Activated CD4-positive, alpha-beta memory T cell treated with anti-CD3 and anti-CD28 coated beads for 36 hours (primary cell): ENCODE measurements at places on chromosomes 1 and 21.

GRCh38 chr21:33886321-33886720 is 29.3 kb downstream of the ATP5PO start:
- no peak for DNase-seq

DNA sequence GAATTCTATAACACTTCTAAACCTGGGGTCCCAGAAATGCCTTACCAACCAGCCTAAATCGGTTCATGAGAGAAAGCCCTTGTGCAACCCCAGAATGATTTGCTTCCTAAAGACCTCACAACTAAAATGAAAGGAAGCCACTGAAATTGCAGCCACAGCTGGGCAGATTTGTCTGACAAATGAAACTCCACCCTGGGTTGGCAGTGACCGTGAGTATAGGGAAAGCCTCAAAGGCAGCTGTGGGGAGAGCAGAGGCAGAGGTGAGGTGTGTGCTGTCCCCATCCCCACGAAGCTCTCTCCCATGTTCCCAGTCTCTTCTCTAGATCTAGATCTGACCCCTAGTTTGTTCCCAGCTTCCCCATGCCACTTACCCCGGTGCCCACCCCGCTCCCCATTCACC is 23.1 kb downstream of the RHBDL2 start:
- no peak for DNase-seq

DNA sequence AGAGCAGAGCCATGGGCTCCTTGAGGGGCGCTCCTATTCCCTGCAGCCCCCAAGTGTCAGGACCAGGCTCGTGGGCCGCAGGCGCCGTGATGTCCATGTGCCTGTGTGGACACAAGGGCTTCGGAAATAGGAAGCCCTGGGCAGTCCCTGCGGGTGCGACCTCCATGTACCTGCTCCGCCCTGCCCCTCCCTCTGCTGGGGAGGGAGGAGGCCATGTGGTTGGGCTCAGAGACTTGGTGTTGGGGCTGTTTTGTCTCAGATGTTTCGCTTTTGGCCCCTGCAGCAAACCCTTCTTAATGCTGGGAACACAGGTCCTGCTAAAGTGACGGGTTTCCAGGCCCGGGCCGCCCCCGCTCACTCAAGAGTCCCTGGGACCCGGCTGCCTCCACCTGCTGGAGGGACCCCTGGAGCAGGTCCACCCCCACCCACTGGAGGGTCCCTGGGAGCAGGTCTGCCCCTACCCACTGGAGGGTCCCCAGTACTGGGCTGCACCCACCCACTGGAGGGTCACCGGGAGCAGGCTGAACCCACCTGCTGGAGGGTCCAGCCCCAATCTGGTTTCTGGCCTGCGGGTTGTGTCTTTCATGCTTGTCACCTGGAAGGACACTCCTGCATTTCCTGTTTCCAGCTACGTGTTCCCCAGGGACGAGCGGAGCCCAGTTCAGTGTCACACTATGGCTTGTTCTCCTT is 156.5 kb downstream of the PEX14 start:
- no peak for DNase-seq

DNA sequence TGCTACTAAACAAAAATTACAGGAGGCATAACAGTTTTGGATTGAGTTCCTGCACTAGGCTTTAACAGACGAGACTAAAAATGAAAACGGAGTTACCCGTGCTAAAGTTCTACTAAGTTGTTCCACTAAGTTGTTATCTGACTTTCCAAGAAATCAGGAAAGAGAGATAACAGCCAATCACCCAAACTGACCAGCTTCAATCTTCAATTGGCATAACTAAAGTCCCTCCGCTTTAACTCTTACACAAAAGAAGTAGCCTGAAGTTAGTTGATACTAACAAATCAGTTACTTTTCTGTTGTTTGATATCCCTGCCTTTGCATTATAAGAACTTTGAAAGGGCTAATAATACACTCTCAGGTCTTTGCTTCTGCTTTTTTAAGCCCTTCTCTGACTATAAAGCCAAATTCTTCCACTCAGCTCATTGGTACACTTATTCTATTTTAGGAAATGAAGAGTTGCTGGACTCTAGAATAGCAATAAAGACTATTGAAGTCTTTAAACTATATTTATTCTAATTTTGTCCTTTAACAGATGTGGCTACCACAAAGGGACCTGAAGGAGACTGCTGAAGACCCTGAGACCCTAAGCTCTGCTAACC is 61.3 kb downstream of the TESK2 start:
- DNase-seq: no peak

DNA sequence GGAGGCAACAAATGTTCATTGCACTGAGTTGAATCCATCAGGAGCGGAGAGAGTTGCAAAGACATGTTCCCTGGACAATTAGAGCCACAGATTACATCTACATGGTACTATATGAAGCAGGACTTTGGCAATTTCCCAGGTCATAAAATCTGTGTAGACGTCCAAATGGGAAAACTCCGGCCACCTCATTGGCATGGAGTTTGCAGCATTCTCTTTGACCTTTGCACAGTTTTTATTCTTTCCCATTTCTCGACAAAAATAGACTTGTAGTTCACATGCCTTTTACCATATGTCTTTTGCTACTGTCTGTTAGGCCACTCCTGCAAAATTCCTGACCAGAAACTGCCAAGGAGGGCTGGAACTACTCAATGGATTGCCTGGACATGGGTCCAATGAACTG is 48.2 kb downstream of the UBE2T start:
- no peak for DNase-seq

DNA sequence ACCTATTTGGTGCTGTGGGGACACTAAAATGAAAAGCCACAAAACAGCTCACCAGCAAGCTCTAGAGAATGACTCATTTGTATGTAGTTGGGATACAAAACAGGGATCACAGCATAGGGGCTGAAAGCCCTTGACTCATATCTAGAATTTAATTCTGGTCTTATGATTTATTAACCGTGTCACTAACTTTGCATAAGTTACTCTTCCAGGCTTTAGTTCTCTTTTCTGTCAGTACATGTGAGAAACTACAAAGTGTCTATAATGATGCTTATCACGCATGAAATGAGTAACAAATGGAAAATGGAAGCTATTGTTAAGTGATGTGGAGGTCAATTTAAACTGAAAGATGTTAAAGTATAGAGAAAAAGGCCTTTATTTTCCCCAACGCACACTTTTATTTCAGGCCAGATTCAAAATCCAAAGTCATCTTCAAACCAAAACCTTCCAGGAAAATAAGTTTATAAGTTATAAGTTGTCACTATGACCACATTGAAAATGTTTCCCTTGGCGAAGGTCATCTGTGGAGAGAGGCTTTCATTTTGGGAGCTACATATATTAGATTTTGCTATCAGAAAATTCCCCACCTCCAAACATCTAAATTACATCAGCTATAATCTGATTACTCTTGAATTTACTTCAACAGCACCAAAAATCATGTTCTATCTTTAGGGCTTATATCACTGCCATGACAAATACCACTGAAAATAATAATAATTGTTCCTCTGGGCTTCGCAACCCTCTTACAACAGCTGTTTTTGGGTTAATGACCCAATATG is 430.5 kb downstream of the MRPL39 start:
- DNase-seq: no peak

- DNase-seq: no peak
Measured at GRCh38 chr1:8443558-8444194, 125.8 kb downstream of the SLC45A1 start.

DNA sequence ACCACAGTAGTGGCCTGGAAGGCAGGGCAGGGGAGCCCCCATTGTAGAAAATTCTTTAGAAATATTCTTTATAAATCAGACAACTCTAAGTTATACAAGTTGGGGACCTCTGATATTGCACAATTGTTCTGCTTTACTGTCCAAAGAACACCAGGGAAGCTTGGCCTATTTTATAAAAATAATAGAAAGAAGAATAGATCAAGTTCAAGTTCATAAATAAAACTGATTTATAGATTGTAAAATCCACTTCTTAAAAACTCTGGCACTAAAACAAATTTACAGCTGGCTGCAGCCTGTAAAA is 55.0 kb upstream of the GALNT2 start:
- no peak for DNase-seq

- no peak for DNase-seq
Measured at GRCh38 chr1:2979191-2980072, 41.8 kb upstream of the ACTRT2 start.

GRCh38 chr1:98402860-98403259 is 258.7 kb upstream of the SNX7 start:
- DNase-seq: no peak

DNA sequence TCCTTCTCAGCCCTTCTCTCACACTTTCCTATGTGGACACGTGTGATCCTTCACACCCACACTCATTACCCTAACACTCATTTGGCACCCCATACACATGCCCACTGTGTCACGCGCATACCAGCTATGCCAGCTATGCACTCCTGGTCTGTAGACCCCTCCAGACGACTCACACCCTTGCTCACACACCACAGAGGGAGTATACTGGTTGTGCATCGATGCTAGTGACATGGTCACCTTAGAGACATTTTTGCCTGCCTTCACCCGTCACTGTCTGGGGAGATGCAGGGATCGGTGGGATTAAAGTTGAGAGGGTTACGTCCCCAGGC is 8.3 kb upstream of the PPM1J start:
- no peak for DNase-seq

DNA sequence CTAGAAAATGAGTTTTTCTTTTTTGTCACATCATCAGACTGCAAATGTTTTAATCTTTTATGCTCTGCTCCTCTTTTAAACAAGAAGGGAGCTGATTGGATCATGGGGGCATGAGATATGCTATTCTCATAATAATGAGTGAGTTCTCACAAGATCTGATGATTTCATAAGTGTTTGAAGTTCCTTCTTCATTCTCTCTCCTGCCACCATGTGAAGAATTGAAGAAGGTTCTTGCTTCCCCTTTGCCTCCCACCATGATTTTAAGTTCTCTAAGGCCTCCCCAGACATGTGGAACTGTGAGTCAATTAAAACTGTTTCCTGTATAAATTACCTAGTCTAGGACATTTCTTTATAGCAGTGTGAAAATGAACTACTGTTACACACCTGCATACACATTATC is 218.2 kb downstream of the NRIP1 start:
- DNase-seq: no peak

GRCh38 chr1:199733125-199733524 is 294.4 kb upstream of the NR5A2 start:
- no peak for DNase-seq

GRCh38 chr1:180884588-180885300 is 28.0 kb upstream of the KIAA1614 start:
- no peak for DNase-seq

- DNase-seq: no peak
Measured at GRCh38 chr1:12085643-12086260, 22.6 kb downstream of the TNFRSF8 start.

DNA sequence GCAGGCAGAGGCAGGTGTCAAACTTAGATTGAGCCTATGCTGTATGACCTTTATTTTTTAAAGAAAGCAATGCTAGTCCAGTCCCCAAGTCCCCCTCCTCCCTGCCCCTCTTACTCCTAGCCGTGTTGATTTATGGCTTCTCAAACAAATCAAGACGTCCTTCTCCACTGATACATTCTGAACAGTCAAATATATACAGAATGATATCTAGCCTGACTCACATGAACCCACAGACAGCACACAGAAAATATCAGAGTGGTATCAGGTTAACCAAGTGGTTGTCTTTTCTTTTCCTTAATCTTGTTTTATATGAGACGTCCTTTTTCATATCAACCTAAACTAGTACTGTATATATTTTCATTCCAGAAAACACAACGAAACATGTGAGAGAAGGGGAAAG is 13.4 kb downstream of the DAB1 start:
- DNase-seq: no peak

- DNase-seq: no peak
Measured at GRCh38 chr1:111483166-111483565, 9.4 kb downstream of the C1orf162 start.

DNA sequence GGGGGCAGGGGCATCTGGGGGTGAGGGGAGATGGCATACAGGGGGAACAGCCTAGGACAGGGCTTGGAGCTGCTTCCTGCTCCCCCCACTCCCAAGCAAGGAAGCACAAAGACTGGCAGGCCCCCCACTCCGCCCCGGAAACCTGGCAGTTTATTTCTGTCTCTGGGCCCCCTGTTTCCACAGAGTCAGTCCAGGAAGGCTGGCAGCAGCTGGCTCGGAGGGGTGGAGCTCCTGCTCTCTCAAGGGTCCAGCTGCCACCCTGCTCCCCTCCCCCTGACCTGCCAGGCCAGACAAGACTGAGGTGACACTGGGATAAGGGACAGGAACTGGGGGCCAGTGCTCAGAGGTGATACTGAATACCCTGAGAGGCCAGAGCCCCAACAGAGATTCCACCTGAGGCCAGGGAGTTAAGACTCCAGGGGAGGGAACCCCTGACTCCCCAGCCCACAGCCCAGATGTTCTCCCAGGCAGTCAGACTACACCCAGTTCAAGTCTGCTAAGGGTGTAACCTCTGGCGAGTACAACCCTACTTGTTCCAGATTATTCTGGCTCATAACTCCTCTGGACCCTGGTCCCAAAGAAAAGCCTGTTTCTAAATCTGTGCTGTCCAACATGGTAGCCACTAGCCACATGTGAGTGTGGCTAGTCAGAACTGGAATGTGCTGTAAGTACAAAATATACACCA is 26.3 kb downstream of the AHDC1 start:
- no peak for DNase-seq

- DNase-seq: no peak
Measured at GRCh38 chr1:53807916-53808315, 30.2 kb downstream of the NDC1 start.

GRCh38 chr21:38596264-38597042 is 98.2 kb upstream of the ERG start:
- no peak for DNase-seq
